ENCODE measurements at places on chromosomes 7 and 10. TPM values are rescaled to one million over a fixed set of nuclear protein-coding genes. Genes with fewer than 3 reads are reported as not detected.
A peak's percentile ranks its signal among the peaks of the same experiment; 100 is the strongest.

DNA sequence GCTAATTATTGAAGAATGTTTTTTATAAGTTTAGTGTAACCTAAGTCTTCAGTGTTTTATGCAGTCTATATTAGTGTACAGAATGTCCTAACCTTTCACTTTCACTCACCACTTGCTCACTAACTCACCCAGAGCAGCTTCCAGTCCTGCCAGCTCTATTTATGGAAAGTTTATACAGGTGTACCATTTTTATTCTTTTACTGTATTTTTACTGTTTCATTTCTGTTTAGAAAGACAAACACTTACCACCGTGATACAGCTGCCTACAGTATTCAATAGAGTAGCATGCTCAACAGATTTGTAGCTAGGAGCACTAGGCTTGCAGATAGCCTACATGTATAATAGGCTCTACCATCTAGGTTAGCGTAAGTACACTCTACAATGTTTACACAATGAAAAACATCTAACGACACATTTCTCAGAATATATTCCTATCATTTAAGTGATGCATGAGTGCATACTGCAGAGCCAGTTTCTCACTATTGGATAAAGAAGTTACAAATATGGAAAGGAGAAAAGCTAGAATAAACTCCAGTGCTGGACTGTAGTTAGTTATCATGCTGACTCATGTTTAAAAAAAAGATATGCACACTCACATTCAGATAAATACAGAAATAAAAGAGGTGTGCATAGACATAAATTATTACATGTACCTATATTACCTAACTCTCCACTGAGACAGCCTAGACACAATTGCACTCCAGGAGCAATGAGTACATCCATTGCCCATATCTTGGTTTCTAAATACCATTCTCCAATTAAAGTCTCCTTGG, 30.4 kb downstream of the STEAP1B start:
- DNase-seq: no peak

DNA sequence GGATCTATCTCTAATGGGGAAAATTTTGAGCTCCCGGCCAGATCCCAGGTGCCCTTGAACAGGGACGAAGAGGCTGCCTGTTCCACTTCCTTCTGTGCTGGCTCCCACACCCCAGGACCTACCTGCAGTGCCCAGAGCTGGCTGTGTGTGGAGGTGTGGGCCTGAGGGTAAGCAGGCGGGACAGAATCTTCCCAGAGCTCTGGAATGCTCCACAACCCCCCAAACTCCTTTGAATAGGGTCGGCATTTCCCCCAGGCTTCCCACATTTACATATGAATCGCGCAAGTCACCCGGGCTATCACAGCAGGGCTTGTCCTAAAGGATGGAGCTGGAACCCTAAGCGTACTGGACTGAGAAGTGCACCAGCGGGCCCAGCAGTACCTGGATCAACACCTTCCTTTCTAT, 95.9 kb downstream of the DNMBP start:
- no peak for DNase-seq

DNA sequence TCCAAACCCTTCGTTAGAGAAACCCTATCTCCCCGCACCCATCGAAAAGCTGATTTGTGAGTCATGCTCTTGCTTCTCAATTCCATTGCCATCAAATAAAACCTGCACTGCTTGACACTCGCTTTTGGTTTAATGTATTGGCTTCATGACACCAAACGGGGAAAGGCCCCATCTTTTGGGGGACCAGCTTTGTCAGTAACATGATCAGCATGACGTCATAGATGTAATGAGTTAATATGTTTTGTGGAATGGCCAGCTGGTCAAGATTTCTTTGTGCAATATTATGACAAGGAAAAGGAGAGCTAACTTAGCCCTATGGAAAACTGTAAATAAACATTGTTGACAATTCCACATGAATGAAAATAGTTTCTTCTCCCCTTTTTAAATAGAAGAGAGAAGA, 1260.5 kb upstream of the CELF2 start:
- no peak for DNase-seq

GRCh38 chr10:110069502-110069982, 61.8 kb downstream of the ADD3 start:
- DNase-seq: no peak

DNA sequence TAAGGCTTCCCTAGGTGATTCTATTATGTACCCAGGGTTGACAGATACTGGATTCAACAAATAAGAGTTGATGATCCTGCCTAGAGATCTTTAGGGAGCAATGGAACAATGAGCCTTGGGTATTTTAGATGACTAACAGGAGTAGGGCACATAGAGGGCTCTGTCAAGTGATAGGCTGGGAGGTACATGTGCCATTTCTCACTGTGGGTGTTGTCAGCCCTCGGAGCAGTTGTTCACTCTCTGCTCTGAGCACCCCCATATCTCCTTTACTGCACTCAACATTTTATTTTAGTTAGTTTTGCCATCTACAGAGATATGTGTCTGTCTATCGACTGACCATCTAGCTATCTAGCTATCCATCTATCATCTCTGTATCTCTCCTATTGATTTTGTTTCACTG, 950.6 kb downstream of the TYW1 start:
- DNase-seq: no peak

- DNase-seq: no peak
These were observed 31.2 kb upstream of the FFAR4 start for GRCh38 chr10:93535293-93535692.

DNA sequence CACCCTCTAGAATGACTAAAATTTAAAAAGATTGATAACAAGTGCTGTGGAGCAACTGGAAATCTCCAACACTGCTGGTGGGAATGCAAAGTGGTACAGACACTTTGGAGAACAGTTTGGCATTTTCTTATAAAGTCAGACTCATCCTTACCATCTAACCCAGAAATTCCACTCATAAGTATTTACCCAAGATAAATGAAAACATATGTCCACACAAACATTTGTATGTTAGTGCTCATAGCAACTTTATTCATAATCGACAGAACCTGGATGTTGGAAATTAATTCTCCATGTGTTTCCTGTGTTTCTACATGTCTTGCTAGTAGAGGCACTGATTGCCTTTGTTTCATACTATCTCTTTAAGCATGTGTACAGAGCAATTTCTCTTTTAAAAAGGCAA, 282.4 kb downstream of the AHR start:
- no peak for DNase-seq

GRCh38 chr7:31102973-31103850, 51.1 kb downstream of the ADCYAP1R1 start:
- no peak for DNase-seq

DNA sequence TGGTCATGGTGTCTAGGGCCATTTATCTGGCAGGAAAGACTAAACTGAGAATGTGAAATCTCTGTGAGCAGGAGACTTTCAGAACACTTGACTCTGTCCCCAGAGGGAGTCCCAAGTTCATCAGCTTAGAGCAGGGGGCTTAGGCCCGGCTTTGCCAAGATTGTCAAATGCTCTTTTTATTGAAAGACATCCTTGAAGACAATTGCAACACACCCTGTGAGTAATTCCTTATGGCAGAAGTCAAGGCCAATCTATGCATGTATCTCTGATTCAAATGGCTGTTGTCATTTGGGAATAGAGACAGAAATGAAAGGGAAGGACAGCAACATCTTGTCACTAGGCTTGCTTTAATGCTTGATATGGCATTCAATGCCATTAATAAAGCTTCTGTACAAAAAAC, 33.7 kb downstream of the BAMBI start:
- DNase-seq: no peak

GRCh38 chr7:36692456-36692855, 31.8 kb downstream of the AOAH start:
- no peak for DNase-seq

DNA sequence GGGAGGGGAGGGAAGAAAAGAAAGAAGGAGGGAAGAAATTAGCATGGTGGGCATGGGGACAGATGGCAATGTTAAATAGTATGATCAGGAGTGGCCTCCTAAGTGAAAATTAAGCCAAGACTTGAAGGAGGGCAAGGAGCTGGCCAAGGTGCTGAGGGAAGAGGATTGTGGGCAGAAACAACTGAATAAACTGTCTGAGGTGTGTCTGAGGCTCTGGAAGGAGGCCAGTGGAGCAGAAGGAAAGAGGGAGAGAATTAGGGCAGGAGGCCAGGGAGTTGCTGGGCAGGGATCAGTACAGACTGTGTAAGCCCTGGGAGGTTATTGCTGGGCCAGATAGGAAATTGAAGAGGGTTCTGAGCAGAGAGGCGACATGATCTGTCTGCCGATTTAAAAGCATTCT, 40.6 kb upstream of the VKORC1L1 start:
- no peak for DNase-seq

DNA sequence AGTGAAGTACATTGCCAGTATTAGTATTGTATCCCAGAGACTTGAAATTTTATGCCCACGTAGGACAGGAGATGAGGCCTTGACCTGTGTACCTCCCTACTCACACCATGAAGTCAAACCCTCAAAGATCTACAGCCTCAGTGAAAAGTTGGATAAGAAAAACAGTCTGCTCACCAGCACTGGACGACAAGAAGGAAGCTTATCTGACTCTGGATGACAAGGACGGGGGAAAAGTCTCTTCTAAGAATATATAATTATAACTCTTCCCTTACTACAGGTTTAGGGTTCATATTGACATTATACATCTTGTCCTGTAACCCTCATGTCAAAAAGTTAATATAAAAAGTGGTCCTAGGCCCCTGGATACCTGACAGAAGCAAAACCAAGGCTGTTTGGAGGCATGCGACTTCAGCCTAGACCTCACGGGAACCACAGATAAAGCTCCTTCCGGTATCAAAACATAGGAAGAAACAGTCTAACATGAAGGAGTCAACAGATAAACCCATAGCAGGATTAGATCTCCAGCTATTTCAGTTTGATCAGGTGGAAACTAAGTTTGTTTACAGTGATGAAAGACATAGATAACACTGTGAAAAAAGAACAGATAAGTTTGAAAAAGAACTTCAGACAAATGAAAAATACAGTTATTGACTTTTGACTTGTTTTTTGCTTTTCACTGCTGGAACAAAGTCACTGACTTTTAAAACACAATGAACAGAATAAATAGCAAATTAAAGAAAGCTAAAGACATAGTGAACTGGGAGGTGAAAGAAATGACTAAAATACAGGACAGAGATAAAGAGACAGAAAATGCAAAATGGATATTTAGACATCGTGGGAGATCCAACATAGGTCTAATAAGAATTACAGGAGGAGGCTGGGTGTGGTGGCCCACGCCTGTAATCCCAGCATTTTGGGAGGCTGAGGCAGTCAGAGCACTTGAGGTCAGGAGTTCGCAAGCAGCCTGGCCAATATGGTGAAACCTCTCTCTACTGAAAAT, 145.9 kb downstream of the PHTF2 start:
- DNase-seq: no peak

DNA sequence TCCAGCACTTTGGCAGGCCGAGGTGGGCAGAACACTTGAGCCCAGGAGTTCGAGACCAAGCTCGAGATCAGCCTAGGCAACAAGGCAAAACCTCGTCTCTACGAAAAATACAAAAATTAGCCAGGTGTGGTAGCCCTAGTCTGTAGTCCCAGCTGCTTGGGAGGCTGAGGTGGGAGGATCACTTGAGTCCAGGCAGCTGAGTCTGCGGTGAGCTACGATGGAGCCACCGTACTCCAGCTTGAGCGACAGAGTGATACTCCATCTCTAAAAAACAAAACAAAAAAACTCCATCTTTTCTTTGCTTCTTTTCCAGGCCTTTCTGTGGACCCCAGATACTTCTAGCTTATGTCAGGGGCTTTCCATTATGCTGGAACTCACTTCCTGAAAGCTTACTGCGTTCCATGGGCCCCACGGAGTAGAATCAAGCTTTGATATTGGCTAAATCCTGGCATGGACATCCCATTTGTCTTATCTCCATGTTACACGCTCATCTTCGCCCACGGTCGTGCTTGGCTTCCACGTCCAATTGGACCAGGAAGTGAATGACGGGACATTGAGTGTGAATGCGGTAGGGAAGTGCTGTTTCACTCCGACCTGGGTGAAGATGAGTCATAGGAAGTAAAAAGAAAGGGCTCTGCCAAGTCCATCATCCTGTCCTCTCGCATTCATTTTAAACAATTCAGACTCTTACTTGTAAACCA, 45.7 kb downstream of the FAM171A1 start:
- DNase-seq: peak; percentile 96

GRCh38 chr10:100660945-100661344, 84.4 kb upstream of the PAX2 start:
- DNase-seq: no peak

- peak; percentile 32 for DNase-seq
These were observed 75.9 kb downstream of the SORBS1 start for GRCh38 chr10:95485056-95485844.

- no peak for DNase-seq
These were observed 883 bp upstream of the TRA2A start for GRCh38 chr7:23532490-23533237.

- DNase-seq: no peak
These were observed 38.7 kb downstream of the CALML3 start for GRCh38 chr10:5563321-5563961.

DNA sequence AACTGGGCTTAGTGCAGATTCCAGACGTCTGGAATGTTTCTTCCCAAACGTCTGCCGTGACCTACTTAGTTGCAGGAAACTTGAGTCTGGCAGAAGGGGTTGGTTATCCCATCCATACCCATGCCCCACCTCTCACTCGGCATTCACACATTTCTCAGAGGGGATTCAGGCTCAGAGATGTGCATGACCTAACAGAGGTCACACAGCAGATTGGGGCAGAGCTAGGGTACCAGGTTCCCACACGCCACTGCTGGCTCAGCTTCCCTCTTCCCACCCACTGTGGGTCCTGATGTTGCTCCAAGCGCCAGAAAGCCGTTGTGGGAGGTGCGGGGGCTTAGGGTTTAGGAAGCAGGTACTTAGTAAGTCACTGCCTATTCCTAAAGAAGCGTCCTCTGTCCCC, 3.0 kb downstream of the UCMA start:
- no peak for DNase-seq

FAM25A gene
- total RNA-seq: not detected

PDE6C gene
- not detected for total RNA-seq

MYO1G gene
- 0.10 TPM for total RNA-seq

CDK1 gene
- 104 TPM for total RNA-seq

PLEKHS1 gene
- total RNA-seq: not detected

ASB4 gene
- total RNA-seq: not detected

SEMA3D gene
- 1.5 TPM for total RNA-seq

CFAP70 gene
- total RNA-seq: 0.03 TPM

C10orf62 gene
- total RNA-seq: not detected

HOXA9 gene
- 45.8 TPM for total RNA-seq

EPO gene
- not detected for total RNA-seq

CALML5 gene
- total RNA-seq: not detected

SPDYE16 gene
- total RNA-seq: not detected

KLF14 gene
- 0.20 TPM for total RNA-seq

PAX2 gene
- not detected for total RNA-seq

KBTBD2 gene
- total RNA-seq: 32.9 TPM

MOGAT3 gene
- not detected for total RNA-seq

LHFPL3 gene
- total RNA-seq: not detected

Data from HT1080 (cell line).